Endodermal cell (in vitro differentiated cells): ENCODE measurements at places on chromosomes 6 and 20. TPM values are rescaled to one million over a fixed set of nuclear protein-coding genes. Genes with fewer than 3 reads are reported as not detected.

DNA sequence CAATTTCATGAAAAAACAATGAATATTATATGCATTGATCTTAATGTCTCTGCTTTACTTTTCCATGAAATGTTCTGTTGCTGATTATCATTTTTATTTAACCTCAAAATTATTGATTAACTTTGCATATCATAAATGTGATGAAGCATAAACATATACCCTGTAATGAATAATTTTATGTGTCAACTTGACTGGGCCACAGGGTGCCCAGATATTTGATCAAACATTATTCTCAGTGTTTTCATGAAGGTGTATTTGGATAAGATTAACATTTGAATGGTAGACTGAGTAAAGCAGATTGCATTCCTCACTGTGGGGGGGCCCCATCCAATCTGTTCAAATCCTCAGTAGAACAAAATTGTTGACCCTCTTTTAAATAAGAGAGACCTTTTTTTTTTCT, 265.2 kb downstream of the CENPW start:
- DNase-seq, result no peak

DNA sequence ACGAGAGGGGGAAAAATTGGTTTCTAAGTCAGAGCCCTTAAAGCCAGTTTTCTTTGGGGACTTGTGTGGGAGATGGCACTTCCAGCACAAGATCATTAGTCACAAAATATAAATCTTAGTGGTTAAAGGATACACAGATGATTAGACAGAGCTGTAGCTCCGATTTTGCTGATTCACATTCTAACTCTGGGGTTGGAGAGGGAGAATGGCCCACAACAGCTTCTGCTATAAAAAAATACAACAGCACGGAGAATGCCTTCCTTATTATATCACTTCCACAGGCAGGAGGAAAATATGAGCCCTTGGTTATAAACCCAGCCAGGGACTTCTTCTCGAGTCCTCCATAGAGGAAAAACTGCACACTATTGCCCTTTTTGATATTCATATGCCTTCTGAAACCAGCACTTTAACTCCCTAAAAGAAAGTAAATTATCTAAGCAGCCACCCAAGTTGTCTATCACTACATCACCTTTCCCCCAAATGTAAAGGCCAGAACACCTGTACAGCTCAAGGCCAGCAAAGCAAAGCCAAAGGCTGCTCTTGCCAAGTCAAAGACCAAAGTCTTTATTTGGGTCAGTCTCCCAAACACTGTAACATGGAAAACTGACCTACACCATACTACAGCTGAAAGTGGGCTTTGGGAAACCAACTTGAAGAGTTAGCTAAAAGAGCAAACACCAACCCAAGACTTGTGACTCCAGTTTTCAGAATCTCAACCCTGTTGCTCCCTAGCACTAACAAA, 10.4 kb downstream of the MRPL14 start:
- no peak for DNase-seq

GRCh38 chr6:147577488-147577887, 69.0 kb downstream of the SAMD5 start:
- no peak for DNase-seq

DNA sequence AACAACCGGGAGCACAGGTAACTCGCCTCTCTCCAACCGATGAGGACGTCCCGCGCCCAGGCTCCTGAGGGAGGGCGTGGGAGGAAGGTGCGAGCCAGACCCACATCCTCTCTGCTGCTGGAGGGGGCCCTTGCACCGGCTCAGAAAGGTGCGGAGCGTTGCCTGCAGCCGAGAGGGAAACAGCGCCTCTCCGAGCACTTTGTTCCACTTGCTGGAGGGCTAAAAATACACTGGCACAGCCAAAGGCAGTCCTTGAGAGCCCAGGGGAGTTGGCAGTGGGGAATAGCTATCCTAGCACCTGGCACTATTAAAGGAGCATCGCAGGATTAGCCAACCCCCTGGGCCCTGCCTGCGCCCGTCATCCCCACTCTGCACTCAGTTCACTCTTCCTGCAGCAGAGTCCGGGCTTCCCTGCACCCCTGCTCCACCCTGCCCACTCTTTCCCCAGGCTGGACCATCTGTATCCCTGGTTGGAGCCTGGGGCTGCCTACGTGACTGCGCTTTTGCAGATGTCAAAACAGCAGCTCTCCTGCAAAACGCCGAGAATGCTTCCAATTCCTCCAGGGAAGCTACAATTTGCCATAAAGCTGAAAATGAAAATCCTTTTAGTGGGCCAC, 108.9 kb downstream of the SNX5 start:
- DNase-seq, result no peak

DNA sequence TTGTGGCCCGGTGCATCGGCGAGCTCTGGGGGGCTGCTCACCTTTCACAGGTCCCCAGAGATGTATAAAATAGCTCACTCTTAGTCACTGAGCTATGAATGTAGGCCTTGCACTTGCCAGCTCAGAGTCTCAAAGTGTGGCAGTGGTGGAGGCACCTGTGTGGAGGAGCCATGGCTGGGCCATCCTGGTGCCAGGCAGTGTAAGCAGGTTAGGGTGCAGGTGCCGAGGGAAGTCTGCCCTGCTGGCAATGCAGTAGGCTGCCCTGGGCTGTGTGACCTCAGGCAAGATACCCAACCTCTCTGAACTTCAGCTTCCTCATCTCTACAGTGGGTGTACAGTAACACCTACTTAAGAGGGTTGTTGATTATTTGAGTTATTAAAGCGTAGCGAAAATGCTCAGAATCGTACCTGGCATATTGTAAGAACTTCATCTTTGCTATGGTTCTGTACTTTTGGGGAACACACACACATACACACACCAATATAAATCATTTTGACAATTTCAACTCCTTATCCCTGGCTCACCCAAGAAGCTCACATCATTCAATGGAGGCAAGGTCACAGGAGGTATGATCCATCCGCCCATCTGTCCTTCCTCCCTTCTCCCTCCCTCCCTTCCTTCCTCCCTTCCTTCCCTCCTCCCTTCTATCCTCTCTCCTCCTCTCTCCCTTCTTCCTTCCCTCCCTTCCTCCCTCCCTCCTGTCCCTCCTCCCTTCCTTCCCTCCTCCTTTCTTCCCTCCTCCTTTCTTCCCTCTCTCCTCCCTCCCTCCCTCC, 66.8 kb upstream of the STX16 start:
- peak; percentile 25 for DNase-seq

GRCh38 chr20:38125157-38126056, 39.7 kb downstream of the TGM2 start:
- DNase-seq, result peak; percentile 44

DNA sequence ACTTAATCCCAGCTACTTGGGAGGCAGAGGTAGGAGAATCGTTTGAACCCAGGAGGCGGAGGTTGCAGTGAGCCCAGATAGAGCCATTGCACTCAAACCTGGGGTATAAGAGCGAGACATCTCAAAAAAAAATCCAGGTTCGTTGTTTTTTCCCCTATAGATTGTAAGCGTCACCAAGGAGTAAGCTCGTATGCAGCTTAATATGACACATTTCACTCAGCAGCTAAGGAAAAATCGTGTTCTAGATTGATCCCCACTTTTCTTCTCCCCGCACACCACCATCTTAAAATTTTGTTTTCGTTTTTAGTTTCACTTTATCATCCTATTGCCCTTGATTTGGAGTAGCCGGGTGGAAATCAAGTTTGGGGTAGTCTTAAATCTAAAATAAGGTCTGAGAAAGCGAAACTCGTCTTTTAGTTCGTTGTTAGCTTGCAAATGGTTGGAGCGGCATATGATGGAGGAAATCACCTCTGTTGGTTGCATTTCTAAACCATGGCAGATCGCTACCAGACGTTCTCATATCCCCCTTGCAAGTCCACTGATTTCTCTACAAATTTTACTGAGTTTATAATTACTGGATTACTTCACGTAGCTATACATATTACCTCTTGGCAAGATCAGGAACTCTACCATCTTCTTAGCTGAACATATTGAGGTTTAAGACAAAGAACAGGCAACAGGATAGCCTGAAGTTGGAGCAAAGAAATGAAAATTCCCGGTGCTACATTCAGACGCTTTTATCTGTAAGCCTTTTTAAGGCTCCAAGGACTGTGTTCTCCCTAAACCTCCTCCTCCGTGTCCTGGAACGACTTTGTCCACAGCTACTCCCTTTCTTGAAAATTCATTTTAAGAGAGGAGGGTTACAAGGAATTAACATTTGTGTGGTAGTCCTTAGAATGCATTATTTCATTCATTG, 91.1 kb upstream of the BTN3A2 start:
- DNase-seq, result no peak

DNA sequence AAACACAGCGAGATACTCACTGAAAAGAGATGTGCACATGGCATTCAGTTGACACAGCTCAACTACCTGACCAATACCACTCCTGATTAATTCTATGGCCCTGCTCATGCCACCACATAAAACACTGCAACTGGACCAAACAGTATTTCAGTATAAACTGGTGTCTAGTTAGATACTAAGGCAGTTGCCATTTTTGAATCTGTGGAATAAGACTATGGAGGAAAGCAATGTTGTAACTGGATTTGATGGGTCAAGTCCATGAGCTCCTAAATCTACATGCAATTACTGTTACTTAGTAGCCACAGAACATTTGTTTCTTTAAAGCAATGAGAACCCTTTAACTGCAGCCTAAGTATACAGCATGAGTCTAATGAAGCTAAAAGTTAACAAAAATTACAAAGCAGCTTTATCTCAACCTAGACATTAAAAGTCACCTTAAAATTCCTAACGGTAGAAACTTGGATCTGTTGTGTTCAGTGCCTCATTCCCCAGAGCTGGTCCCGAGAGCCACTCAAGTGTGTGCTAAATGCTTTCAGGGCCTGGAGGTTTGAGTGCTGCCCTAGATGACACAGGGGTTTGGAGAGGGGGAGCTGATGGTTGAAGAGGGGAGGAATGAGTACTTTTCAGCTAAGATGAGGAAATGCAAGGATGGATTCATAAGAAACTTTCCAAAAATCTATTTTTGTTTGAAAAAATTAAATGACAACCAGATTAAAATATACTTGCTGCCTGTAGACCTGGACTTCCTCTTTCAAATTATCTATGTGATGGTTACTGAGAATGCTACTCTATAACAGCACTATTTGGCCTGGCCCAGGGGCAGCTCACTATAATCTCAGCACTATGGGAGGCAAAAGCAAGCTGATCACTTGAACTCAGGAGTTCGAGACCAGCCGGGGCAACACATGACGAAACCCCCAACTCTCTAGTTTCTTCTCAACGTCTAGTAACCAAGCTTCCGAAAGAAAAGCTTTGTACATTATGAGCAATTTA, 15.6 kb downstream of the SNX5 start:
- no peak for DNase-seq

DNA sequence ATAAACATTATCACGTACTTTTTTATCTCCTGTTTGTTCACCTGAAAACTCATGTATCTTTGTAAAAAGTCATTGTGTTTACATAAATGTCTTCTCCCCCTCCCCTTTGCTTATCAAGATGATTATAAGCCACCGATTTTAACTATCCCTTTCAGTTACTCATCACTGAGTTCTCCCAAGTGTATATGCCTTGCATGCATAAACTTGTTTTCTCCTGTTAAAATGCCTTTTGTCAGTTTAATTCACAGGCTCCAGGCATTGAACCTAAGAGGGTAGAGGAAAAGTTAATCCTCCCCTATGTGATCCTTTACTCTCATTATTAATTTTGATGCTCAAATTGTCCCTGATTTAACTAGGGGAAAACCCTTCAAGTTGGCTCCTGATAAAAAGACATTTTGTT, 24.2 kb downstream of the ANKEF1 start:
- DNase-seq, result no peak

- peak; percentile 87 for DNase-seq
Measured at GRCh38 chr20:43389839-43390626, 67.7 kb upstream of the SRSF6 start.

DNA sequence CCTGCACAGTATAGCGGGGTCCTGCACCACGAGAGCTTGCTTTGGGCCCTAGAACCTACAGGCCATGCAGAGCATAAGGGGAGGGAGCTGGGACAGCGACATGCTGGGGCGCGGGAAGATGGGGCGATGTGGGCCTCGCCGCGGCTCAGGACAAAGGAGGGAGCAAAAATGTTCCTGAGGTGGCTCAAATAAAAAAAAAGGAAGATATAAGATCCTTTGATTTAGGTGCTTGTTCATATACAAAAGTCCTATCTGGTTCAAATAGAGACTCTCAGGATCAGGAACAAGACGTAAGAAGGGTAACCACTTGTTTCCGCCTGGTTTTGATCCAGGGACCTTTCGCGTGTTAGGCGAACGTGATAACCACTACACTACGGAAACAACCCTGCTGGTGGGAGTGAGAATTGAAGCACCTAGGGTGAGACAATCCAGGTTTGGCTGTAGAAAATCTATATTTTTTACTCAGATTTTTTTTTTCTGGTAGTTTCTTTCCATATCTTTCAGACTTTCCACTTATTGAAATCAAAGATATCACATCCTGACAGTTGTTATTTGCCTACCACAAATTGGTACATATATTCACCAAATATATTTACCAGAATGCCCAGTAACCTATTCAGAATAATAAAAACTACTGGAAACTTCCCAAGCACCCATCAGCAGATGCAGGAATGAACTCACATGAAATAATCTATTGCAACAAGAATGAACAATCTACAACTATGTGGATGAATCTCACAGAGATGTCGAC, 177.9 kb upstream of the ZNF184 start:
- DNase-seq, result peak; percentile 92

DNA sequence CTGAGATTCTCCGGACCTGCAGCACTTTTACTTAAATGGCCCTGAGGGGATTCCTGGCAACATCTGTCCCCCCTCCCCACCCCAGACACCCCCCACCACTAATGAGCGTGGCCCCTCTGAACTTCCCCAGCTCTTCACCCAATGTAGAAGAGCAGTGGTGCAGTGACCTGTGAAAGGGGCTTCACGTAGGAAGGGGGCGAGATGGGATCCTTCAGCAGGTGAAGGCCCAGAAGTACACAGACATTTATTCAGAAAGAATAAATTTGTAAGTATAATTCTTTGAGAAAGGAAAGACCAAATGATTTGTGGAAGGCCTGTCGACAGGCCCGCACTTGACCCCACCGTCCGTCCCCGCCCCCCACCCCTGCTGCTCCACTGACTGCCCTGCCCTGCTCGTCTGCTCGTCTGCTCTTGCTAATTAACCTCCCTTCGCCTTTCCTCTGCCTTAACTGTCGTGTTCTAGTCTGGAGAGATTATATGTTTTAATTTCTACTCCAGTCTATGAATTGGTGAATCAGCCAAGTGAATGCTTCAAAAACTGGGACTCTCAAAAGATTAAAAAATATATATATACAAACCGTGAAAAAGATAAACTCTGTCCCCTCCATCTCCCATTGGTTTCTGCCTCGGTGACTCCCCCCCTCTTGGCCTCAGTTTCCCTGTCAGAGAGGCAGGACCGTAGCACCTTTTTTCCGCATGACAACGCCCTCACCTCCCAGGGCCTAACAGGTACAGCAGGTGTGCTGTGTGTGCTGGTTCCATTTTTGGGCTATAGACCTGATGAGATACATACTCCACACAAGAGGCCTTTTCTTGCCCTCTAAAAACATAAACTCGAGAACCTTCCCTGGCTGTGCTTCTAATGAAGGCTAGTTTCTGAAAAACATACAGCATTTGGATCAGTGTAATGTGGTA, 49.2 kb downstream of the GNAS start:
- no peak for DNase-seq

- DNase-seq, result peak; percentile 59
Measured at GRCh38 chr20:38046572-38046971, 13.0 kb downstream of the RPRD1B start.

Gene C6orf141
- total RNA-seq, result 0.87 to 1.7 TPM (median 1.5 TPM) in 3 replicates

Gene ABHD16B
- not detected in 2 replicates for total RNA-seq

Gene HTR1E
- 1.3 and 1.6 TPM in 2 replicates for total RNA-seq

Gene ZBTB2
- 11.4 to 16.5 TPM (median 14.1 TPM) in 3 replicates for total RNA-seq

Gene OXT
- total RNA-seq, result not detected in 3 replicates

Gene HDGFL1
- total RNA-seq, result not detected in 2 replicates

Gene OLIG3
- not detected in 2 replicates for total RNA-seq

Gene WFDC10B
- total RNA-seq, result not detected in 3 replicates

Gene TPD52L2
- 85.2 and 89.8 TPM in 2 replicates for total RNA-seq

Gene PRR18
- 0.09 and 0.11 TPM in 2 replicates for total RNA-seq

Gene PIGT
- total RNA-seq, result 82.6 and 83.3 TPM in 2 replicates

Gene TPD52L1
- 36.0 to 39.1 TPM (median 39.1 TPM) in 3 replicates for total RNA-seq

Gene KCNK17
- total RNA-seq, result 0.37 TPM in 1 of 2 replicates, not detected in the other

Gene CTAGE9
- not detected in 3 replicates for total RNA-seq
